ENCODE measurements at places on chromosomes 7 and 10. TPM values are rescaled to one million over a fixed set of nuclear protein-coding genes. Genes with fewer than 3 reads are reported as not detected.

KCNH2 gene
- 9.1 TPM for total RNA-seq

CLDN12 gene
- 26.2 TPM for total RNA-seq

SLC35G1 gene
- 4.7 TPM for total RNA-seq

PDZD7 gene
- total RNA-seq: 0.61 TPM

CUTC gene
- total RNA-seq: 5.4 TPM

PON1 gene
- total RNA-seq: not detected

ABLIM1 gene
- total RNA-seq: 128 TPM

MIOS gene
- 20.2 TPM for total RNA-seq

GRCh38 chr10:71985542-71986250 is 21.5 kb downstream of the CHST3 start:
- no peak for DNase-seq

- no peak for DNase-seq
Observed at GRCh38 chr10:128025951-128026350, 100.3 kb downstream of the MKI67 start.

DNA sequence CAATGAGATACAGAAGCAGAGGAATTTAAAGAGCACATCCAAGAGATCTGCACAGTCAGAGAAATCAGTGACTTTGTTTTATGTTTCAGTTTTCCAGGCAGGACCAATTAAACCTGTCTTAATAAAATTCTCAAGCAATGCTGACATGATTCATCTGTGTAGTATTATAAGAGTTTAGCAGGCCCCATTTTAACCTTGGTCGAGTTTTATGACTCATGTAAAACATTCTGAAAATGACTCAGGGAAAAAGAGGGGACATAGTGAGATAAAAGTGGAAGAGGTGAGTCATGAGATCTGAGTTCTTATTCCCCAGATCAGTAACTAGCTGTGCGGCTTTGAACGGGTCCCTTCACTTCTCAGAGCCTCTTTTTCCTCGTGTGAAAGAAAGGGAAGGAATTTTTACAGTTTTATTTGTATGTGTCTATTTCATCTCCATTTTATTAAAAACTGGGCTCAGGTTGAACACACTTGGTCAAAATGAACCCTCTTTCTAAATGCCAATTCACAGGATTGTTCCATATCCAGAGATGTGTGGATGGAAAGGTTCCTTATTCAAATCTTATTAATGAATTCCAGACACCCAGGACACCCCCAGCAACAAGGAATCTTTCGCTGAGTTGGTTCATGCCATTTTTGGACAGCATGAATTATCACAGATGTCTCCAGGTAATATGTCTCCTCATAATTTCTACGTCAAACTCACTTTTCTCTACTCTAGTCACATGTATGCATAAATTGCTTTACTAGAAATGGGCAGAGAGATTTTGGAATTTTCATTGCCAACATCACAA is 143.2 kb downstream of the JAZF1 start:
- DNase-seq: no peak

DNA sequence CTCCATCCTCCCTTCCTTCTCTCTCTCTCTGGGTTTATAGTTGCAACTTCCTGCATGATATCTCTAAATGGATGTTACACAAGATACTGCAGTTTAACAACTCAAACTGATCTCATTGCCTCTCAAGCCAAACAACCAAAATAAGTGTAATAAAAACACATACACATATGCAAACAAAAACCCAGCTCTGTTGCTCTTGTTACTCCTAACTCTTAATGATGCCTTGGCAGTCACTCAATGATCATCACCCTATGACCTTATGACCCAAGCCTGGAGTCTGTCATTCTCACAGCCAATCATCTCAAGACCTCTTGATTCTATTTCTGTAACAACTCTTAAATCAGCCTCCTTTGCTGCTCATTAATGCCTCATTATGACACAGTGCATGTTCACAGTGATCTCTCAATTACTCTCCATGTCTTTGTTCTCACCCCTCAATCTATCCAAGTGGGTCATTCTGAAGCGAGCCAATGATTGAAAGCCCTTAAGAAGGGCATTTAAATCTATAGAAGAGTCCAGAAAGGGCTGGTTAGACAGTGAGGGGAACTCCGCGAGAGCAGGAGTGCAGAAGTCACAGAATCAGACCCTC is 210.9 kb downstream of the INHBA start:
- peak; percentile 21 for DNase-seq

- DNase-seq: no peak
Observed at GRCh38 chr10:77431209-77431611, 206.4 kb downstream of the KCNMA1 start.

GRCh38 chr7:77933394-77933793 is 134.8 kb downstream of the PHTF2 start:
- no peak for DNase-seq

DNA sequence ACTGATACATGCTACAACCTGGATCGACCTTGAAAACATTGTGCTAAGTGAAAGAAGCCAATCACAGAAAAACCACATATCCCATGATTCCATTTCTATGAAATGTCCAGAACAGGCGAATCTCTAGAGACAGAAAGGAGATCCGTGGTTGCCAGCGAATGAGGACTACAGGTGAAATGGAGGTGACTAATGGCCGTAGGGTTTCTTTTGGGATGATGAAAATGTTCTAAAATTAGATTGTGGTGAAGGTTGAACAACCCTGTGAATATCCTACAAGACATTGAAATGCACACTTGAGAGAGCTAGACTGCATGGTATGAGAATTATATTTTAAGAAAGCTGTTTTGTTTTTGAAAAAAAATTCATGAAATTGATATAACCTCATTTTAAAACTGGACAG is 188.5 kb upstream of the PLXNA4 start:
- DNase-seq: no peak

DNA sequence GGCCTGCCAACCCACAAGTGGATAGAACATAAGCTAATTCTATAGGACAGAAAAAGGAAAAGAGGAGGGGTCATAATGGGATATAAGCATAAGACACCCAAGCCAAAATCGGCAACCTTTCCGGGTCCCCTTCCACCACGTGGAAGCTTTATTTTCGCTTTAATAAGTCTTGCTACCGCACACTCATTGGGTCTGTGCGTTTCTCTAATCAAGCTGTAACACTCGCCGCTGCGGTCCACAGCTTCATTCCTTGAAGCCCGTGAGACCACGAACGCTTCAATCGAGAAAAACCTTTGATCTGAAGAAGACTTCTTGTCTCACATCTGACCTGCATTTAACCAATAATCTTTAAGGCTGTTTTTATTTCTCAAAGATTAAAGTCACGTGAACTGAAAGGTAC is 35.8 kb upstream of the HECW1 start:
- DNase-seq: no peak

DNA sequence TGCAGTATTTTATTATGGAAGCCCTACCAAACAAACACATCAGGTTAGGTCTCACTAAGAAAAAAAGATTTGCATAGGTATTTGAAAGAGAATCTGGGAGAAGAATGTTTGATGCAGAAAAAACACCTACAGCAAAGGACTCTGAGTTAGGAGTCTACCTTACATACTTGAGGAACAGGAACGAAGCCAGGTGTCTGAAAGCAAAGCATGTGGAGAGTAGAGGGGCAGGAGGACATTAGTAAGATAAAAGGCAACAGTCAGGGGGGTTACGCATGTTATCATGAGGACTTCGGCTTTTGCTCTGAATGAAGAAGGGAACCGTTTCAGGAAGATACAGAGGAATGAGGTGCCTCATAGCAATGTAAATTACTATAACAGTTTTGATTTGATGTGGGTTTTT is 87.9 kb upstream of the PTER start:
- DNase-seq: no peak

DNA sequence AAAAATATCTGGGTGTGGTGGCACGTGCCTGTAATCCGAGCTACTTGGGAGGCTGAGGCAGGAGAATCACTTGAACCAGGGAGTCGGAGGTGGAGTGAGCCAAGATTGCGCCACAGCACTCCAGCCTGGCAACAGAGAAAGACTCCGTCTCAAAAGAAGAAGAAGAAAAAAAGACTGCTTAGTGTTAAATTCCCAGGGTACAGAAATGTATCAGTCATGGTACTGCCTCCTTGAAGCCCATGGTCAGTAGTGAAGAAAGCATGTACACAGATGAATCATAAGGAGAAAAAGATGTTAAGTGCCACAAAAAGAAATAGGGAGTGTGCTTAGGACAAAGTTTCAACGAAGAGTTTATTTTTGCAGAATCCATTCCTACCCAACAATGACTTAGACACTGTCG is 62.5 kb upstream of the KMT2E start:
- peak; percentile 44 for DNase-seq

- DNase-seq: no peak
Observed at GRCh38 chr7:44212018-44212417, 11.2 kb downstream of the YKT6 start.

DNA sequence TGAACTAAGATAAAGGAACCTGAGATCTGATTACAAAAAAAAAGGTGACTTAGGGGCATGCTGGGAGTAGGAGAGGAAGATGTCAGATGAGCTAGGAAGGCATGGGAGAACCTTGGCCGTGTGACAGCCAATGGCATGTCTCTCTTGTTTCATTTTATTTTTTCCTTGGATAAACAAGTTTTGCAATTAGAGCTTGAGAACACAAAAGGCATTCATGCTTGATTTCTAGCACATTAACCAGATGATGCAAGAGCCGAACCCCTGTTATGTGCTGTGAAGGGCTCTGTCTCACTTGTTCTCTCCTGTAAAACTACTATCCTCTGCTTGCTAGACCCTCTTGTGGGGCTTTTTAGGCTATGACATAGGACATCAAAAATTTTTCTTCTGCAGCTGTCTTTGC is 134.3 kb upstream of the ASAH2 start:
- peak; percentile 28 for DNase-seq

DNA sequence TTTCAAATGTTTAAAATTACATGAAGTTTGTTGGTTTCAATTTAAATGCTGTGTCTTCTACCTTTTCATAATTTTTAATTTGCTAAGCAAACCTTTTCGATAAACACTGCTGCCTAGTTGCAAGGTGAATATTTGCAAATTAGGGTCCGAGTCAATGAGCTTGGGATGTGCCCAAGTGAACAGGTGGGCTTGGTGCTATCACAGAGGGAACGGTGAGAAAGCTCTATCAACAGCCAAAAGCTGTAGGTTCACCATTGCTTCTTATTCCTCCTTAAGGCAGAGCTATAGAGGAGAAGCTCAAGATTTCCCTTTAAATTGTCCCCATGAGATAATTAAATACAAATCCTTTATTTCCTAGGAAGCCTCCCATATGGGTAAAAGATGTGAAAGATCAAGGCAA is 245.3 kb upstream of the CELF2 start:
- DNase-seq: no peak

- DNase-seq: no peak
Observed at GRCh38 chr10:124544711-124545110, 83.1 kb downstream of the LHPP start.

- DNase-seq: no peak
Observed at GRCh38 chr10:52074505-52075026, 239.5 kb upstream of the DKK1 start.

GRCh38 chr7:135828604-135829003 is 80.0 kb upstream of the FAM180A start:
- no peak for DNase-seq

- peak; percentile 53 for DNase-seq
Observed at GRCh38 chr7:1533547-1534329, 3.2 kb downstream of the MAFK start.

- DNase-seq: no peak
Observed at GRCh38 chr7:47153576-47153975, 428.3 kb downstream of the TNS3 start.

- no peak for DNase-seq
Observed at GRCh38 chr7:16747102-16747501, 6.5 kb upstream of the TSPAN13 start.

DNA sequence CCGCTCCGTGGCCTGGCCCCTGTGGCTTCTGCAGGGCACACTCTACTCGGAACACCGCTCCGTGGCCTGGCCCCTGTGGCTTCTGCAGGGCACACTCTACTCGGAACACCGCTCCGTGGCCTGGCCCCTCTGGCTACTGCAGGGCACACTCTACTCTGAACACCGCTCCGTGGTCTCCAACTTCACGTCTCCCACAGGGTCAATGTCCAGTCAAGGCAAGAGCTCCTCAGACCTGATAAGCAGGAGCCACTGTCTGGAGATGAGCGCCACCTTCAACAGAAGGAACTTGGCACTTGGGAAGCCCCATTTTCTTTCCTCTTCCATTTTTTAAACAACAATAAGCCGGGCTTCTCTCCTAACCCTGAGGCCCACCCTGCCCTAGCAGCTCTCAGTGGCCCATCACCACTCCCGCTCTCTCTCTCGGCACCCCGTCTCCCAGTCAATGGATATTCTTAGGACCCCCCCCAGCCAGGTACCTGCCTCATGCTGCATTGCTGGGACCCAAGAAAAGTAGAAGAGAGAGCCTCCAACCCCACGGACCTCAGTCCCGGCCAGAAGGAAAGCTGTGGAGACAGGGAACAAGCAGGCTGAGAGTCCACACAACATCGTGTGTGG is 56.3 kb downstream of the PRKAG2 start:
- no peak for DNase-seq

DNA sequence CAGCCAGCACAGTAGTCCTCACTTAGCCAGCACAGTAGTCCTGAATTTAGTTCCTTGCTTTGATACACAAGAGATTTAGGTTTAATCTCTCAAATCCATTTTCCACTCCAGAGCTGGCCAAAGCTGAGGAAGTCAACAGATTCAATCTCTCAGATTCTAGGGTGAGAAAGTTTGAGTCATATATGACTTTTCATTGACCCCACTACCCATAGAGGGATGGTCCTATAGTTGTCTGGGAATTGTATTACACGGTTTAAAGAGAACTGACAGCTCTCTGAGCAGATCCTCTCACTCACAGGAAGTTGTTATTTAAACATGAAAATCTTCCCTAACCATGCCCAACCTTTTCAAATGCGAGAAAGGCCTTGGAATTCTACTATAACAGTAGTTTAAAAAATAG is 641.8 kb upstream of the SEMA3D start:
- DNase-seq: no peak

Data from uterus (tissue), 4 donors.